ENCODE measurements at places on chromosomes 5 and 9.

DNA sequence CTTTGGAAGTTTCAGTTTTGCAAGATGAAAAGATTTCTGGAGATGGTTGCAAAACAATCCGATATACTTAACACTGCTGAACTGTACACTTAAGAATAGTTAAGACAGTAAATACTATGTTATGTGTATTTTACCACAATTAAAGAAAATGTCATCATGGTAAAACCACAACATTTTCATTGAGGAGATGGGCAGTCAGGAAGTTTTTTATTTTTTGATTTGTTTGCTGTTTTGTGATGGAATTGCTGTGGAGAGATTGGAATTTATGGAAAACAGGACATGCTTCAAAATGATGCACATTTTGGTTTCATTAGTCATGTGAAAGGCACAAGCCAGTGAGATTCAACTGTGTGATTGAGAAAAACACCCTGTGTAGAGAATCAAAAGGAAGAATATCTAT lies 90.5 kb upstream of the AGXT2 start:
- DNase-seq = no peak

GRCh38 chr9:98134702-98135557 lies 15.9 kb upstream of the TRIM14 start:
- no peak for DNase-seq

- no peak for DNase-seq
Observed at GRCh38 chr5:167716126-167716775, 575.2 kb upstream of the WWC1 start.

GRCh38 chr5:74239261-74239660 lies 401.3 kb downstream of the ENC1 start:
- DNase-seq = no peak

DNA sequence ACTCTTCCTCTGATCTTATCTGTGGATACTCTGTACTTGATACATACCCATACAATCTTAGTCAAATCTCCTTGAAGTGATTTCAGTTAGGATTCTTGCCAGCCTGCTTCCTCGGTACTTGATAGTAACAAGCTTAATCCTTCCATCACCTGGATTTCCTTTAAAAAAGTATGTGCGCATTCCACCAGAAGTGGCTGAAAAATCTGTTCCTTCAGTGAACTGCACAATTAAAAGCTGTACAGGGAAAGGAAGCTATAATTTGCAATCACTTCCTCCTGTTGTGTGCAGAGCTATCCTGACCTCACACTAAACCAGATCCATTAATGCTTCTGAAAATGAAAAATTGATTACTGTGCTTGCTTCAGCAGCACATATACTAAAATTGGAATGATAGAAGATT lies 47.3 kb downstream of the PWWP2A start:
- DNase-seq = no peak
